ENCODE measurements at places on chromosomes 2 and 18.
A peak's percentile ranks its signal among the peaks of the same experiment; 100 is the strongest.

DNA sequence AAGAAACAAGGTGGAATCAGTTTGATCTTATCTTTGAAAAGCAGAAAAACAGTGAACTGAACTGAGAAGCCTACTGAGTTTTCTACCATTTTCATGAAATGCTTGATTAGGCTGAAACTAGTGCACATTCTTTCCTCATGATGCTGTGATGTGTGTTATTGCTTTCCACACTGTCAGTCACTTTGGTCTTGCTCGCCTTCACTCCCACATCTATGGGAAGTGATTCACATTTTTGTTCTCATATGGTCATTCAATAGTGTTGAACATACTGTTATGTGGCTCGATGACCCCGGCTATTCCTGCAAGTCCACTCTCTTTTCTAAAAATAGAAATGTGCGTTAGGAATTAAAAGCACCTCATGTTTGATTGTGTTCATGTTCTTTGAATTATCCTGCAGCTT, 129.7 kb downstream of the TGIF1 start:
- DNase-seq = no peak

GRCh38 chr2:115543024-115543423, 1100.6 kb downstream of the DPP10 start:
- no peak for DNase-seq

GRCh38 chr2:29123617-29124349, 8.6 kb downstream of the CLIP4 start:
- no peak for DNase-seq

DNA sequence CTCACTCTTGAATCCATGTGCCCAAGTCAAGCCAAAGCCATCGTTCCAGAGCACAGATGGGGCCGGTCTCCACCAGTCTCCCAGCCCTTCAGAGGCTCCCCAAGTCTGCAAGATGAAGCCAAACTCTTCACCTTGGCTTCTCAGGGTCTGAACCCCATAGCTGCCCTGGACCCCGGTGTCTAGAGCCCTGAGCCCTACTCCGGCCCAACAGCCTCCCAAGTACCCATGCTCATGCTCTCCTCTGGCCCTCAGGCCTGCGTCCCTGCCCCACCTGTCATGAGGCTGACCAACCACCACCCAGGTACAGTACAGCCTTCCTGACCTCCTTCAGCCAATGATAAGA, 46.0 kb downstream of the ZNF516 start:
- DNase-seq = no peak

GRCh38 chr2:145032791-145033190, 512.9 kb upstream of the ZEB2 start:
- no peak for DNase-seq

DNA sequence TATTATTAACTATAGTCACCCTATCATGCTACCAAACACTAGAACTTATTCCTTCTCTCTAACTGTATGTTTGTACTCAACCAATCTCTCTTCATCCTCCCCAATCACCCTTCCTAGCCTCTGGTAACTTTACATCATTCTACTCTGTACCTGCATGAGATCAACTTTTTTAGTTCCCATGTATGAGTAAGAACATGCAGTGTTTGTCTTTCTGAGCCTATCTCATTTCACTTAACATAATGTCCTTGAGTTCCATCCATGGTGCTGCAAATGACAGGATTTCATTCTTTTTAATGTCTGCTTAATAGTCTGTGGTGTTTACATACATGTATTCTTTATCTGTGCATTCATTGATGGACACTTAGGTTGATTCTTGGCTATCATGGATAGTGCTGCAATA, 108.9 kb upstream of the RFX8 start:
- DNase-seq = no peak

DNA sequence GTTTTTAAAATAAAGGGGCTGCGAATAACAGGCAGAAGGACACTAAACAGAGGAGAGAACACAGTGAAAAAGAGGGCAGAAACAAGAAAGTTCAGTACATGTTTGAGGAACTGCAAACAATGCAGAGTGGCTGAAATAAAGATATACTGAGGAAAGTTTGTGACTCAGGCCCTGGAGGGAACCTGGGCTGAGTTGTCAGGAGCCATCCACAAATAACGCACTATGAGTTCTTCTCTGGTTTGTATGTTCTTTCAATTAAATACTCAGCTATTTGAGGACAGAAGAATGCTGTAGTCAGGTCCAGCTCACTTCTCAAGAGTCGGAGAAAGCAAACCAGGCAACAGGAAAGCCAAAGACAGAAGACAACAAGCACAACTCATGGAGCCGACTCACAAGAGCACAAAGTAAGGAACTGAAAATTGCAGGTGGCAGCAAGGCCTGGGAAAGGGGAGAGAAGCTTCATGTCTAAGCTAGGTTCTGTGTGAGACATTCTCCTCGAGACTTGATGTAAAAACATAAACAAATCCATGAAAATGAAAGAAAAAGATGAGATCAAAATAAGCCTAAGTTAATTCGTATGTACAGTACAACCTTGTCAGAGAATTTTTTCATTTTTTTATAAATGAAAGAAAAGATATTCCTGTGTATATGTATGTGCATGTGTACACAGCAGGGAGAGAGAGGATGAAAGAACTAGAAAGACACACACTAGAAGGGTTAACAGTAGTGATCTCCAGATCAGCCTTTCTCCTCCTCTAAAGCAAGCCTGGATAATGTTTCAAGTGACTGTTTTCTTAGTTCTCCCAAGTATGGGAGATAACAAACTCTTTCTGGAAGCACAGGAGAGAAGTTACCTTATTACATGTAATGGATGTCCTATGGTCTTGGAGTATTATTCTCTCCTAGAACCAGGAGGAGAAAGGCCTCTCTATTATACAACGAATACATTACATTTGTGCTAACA, 41.5 kb downstream of the CHN1 start:
- DNase-seq = no peak

GRCh38 chr2:25270061-25270460, 71.7 kb downstream of the DNMT3A start:
- DNase-seq = no peak

DNA sequence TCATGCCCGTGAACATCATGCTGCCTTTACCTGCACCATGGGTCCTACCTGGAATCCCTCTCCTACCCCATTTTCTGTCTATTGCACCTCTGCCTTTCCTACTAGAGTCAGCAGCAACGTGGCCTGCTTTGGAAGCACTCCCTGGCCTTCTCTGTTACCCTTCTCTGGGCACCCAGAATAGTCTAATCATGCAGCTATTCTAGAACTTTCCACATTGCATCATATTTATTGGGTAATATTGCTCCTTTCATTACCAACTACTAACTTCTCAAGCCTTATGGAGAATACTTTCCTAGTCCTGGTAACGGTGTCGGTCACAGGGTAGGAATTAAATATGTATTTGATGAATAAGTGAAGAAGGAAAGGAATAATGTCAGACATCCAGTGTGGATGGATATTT, 33.3 kb upstream of the CREG2 start:
- no peak for DNase-seq

DNA sequence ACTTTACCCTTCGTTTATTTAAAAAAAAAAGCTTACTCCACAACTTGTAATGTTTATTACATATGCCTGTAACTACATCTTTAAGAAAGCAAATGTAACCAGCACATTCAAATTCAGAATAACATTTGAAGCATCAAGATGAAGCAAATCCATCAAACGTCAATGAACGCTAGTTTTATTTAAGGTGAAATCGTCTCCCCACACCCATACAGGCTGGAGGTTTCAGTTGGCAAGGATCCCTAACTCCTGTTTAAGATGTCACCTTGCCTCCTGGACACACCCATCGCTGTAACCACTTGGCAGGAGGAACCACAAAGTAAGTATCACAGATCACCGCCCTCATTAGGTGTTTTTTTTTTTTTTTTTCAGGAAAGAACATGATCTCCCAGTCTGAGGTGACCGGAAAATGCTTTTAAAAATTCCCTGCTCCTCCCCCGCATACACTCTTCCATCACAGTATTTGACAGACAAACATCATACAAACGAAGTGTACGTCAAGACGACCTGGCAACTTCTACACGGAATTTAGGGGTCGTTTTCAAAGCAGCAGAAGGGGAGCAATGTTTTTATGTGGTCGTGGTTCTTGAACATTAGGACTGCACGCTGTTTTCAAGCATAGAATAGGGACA, 19.7 kb upstream of the STPG4 start:
- DNase-seq = peak; percentile 45

GRCh38 chr2:39304200-39304599, 60.4 kb upstream of the CDKL4 start:
- no peak for DNase-seq

All from central memory CD4-positive, alpha-beta T cell (primary cell).